SK-N-SH treated with all-trans-retinoic acid at 6 μM for 48 hours (cell line): ENCODE measurements at places on chromosomes 12 and 14.

GRCh38 chr12:44058366-44058765, 222.5 kb downstream of the TMEM117 start:
- no peak for ATAC-seq

- ATAC-seq = no peak
Measured at GRCh38 chr14:101508948-101509729, 52.2 kb upstream of the DIO3 start.

DNA sequence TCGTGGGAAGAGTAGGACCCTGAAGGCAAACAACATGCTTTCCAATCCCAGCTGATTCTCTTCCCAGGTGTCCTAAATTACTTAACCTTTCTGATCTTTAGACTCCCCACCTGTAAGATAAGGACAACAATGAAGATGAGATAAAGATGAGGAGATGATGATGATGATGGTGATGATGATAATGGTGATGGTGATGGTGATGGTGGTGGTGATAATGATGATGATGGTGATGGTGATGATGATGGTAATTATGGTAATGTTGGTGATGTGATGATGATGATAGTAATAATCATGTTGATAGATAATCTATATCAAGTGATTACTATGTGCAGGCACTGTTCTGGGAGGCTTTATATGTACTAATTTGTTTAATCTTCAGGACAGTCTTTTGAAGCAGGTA, 48.3 kb downstream of the NR1H4 start:
- ATAC-seq = no peak

- ATAC-seq = no peak
Measured at GRCh38 chr14:84254290-84254689, 1275.7 kb upstream of the FLRT2 start.

- no peak for ATAC-seq
Measured at GRCh38 chr12:98863167-98863566, 218.1 kb downstream of the APAF1 start.

DNA sequence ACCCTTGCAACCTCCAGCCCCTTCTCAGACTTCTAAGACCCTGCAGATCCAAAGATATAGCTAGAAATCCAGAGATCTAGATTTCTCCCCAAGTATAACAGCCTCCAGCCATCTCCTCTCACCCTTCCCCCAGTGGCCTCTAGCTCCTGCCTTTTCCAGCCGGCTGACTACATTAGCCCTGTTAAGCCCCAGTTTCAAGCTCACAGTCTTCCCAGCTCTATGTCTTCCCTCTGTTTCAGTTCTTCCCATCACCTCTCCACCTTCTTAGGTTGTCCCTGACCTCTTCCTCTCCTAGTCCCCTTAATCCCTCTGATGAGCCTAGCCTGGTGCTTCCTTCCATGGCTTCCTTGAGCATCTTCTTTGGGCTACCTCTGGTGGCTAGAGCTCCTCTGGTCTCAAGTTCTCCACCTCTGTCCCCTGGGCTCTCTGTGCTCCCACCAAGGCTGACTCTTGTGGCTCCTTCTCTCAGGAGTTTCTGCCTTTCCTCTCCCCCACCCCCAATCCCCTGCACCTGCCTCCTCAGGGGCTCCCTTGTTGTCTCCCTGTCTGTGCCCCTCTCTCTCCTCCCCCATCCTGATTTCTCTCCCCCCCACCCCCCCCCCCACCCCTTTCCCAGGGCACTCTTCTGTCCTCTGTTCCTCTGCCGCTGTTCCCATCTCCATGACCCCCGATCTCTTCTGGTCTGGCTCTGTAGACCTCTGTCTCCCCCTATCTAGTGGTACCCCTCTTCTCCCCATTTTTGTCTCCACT, 816 bp upstream of the GDF11 start:
- no peak for ATAC-seq

DNA sequence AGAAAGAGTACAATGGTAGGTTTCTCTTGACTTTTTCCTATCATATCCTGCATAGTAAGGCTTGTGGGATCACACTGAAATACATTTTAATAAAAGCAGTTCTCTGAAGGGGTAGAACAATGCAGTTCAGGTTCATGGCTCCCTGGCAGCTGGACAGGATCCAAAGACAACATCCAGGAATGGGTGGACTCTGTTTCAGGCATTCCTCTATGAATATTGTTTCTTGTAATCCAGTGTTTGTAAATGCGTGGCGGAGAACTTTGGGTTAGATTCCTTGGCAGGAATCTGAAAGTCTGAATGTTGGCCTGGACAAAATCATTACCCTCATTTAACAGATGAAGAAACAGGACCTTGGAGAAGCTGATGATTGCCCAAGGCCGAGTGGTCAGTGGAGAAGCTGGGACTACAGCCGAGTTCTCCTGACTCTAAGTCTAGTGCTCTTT, 43.5 kb downstream of the SYNE2 start:
- ATAC-seq = peak; percentile 77

DNA sequence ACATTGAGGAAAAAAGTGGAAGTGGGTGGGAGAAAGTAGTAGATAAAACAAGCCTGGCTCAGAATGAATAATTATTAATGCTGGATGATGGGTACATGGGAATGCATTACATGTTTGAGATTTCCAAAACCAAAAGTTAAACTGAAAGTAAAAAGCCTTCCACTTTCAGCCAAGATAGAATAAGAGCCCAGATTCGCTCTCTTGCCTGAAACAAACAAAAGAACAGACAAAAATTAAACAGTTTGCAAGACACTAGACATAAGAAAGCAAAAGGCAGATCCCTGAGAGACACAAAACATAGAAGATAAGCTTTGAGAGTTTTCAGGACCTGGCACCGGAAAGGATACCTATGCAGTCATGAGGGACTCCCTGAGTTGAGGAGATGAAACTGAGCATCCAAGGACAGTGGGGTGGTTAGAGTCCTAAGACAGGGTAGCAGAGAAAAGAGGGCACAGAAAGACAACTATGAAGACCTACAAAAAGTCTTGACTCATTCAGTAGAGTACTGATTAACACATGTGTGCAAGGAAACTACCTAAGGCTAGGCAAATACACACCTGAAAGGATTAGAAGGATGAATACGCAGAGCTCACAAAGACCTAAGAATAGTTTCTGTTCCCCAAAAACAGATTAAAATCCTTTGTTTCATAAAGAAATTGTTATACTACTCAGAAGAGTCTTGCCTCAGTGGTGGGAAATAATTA, 54.1 kb downstream of the CEP83 start:
- peak; percentile 44; the same call in 2 of the 3 replicates for ATAC-seq
